Cardiac muscle cell (in vitro differentiated cells and primary cell): ENCODE measurements at places on chromosomes 7 and 10. TPM values are rescaled to one million over a fixed set of nuclear protein-coding genes. Genes with fewer than 3 reads are reported as not detected.
A peak's percentile ranks its signal among the peaks of the same experiment; 100 is the strongest.

- no peak overlapping the region for H3K27ac ChIP-seq
- H3K36me3 ChIP-seq = no peaks in the 10 kb centered on the region
- DNase-seq = no peak
- H3K4me1 ChIP-seq = peaks cover 17% of the 10 kb centered on the region
Measured at GRCh38 chr10:121696854-121697253, 98.6 kb upstream of the FGFR2 start.

DNA sequence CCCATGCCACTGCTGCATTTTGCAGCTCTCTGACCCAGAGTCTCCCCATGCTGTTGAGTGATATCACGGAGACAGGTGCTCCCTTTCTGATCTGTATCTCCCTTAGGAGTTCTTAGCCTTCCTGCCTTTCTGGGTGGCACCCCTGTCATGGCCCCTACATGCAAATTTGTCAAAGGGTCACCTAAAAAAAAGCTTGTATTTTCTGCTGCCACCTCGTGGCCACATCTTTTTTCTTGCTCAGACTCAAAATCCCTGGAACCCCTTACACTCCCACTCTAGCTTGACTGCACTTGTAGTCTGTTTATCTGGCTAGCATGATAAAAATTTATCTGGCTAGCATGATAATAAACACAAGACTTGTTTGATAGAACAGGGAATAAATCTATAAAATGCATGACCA is 809.1 kb downstream of the SORCS1 start:
- DNase-seq = peak; percentile 8
- H3K27me3 ChIP-seq = no peaks in the 10 kb centered on the region
- no peak overlapping the region for H3K4me3 ChIP-seq
- H3K27ac ChIP-seq = no peak overlapping the region
- H3K36me3 ChIP-seq = no peaks in the 10 kb centered on the region

DNA sequence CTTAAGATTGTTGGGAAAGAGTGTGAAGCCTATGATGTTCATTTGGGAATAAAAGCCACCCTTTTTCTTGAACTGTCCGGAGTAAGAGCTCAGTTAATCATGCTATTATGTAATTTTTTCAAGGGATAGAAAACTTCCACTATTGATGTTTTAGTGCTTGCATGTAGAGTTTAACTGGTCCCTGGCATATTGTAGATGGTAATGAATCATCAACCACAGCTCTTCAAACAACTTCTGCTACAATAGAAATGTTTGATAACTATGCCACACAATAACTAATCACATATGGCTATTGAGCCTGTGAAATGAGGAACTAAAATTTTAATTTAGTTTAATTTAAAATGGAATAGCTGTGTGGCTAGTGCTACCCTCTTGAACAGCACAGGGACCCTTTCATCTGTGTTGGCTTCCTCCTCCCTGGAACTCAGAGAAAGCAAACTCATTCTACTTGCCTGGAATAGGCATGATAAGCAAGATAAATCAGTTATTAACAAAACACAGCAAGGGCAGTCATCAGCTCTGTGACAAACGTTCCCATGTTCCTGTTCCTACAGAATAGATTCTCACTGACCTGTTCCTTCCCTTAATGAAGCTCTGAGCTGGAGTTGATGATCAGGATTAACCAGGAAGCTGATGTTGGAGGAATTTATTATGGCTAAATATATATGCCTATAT is 4.9 kb upstream of the SRI start:
- no peak overlapping the region for H3K4me3 ChIP-seq
- peaks cover 8% of the 10 kb centered on the region for H3K4me1 ChIP-seq
- no peaks in the 10 kb centered on the region for H3K36me3 ChIP-seq
- no peaks in the 10 kb centered on the region for H3K27me3 ChIP-seq
- peak; percentile 52 for DNase-seq

GRCh38 chr7:156962145-156962544 is 12.6 kb downstream of the NOM1 start:
- no peak overlapping the region for H3K27ac ChIP-seq
- no peak overlapping the region for H3K4me3 ChIP-seq
- H3K4me1 ChIP-seq = no peaks in the 10 kb centered on the region

DNA sequence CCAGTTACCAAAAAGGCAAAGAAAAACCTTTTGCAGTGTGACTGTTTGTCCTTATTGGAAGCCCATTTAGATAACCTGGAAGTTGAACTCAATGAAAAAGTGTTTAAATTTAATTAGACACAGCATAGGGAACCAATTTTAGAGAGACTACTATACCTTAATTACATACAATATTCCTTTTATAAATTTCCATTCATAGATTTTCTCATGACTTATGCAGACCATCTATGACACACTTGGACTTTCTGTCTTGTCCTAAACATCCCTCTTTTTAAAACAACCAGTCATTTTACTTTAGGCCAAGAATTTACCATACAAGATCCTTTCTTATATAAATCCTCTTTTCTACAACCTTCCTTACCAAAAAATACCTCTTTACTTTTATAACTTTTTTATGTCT is 61.6 kb downstream of the MTURN start:
- no peak for DNase-seq
- H3K36me3 ChIP-seq = no peaks in the 10 kb centered on the region
- no peaks in the 10 kb centered on the region for H3K4me1 ChIP-seq
- no peak overlapping the region for H3K4me3 ChIP-seq
- no peaks in the 10 kb centered on the region for H3K27me3 ChIP-seq

Gene FAM180A
- not detected in 2 replicates for total RNA-seq

GRCh38 chr10:60566096-60566495 is 176.4 kb upstream of the ANK3 start:
- H3K27me3 ChIP-seq = no peaks in the 10 kb centered on the region
- H3K4me3 ChIP-seq = no peak overlapping the region
- no peak overlapping the region for H3K27ac ChIP-seq

Gene WNT2
- total RNA-seq = 260 and 313 TPM in 2 replicates

Gene LHFPL3
- total RNA-seq = not detected in 2 replicates

DNA sequence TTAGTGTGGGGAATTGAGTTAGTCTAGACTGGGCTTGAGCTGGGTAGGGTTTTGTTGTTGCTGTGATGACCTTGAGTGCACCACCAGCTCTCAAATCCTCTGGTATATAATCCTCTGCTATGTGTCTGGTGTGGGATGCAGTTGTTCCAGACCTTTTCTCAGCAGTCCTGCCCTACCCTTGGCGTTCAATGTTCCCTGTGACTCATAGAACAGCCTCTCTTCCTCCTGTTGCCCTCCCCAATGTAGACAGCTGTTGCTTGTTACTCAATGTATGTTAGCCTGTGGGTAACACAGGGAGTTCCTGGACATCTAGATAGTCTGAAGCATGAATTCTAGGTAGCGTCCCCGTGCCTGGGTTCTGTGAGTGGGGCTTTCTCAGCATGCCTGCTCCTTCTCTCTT is 19.8 kb downstream of the ACBD7 start:
- no peaks in the 10 kb centered on the region for H3K36me3 ChIP-seq
- no peaks in the 10 kb centered on the region for H3K4me1 ChIP-seq
- H3K4me3 ChIP-seq = no peak overlapping the region
- DNase-seq = peak; percentile 82
- no peaks in the 10 kb centered on the region for H3K27me3 ChIP-seq

Gene SPACDR
- 0.28 and 1.6 TPM in 2 replicates for total RNA-seq

- H3K27me3 ChIP-seq = no peaks in the 10 kb centered on the region
- H3K4me1 ChIP-seq = no peaks in the 10 kb centered on the region
- no peak overlapping the region for H3K4me3 ChIP-seq
- no peak for DNase-seq
- no peak overlapping the region for H3K27ac ChIP-seq
Measured at GRCh38 chr7:87448388-87448787, 27.1 kb downstream of the ABCB4 start.

Gene EGFR
- 0.57 and 1.3 TPM in 2 replicates for total RNA-seq

DNA sequence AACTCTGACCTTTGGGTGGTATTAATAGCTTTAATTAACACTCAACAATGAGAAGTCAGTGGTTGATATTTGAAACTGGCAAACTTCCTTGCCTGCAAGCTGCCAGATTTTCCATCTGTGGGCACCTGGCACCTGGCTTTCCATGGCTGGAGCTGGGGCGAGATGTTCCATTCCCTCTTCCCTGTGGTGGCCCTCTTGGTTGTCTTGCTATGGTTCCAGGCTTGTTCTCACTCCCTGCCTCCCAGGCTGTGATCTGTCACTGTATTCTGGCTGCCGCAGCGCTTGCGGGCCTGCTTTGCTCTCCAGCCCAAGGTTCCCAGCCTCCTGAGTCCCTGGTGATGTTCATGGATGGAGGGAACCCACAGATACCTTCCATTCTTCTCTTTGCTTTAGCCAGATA is 201.0 kb downstream of the FRMD4A start:
- DNase-seq = no peak
- no peak overlapping the region for H3K27ac ChIP-seq
- no peaks in the 10 kb centered on the region for H3K27me3 ChIP-seq
- H3K4me1 ChIP-seq = no peaks in the 10 kb centered on the region
- no peaks in the 10 kb centered on the region for H3K36me3 ChIP-seq
- no peak overlapping the region for H3K4me3 ChIP-seq

Gene RPEL1
- not detected in 2 replicates for total RNA-seq

- H3K36me3 ChIP-seq = no peaks in the 10 kb centered on the region
- H3K4me3 ChIP-seq = no peak overlapping the region
- no peak overlapping the region for H3K27ac ChIP-seq
- peak; percentile 48 for DNase-seq
- no peaks in the 10 kb centered on the region for H3K27me3 ChIP-seq
Measured at GRCh38 chr10:31749981-31750840, 178.4 kb downstream of the ARHGAP12 start.

GRCh38 chr7:39300276-39300675 is 265.9 kb upstream of the YAE1 start:
- H3K27me3 ChIP-seq = no peaks in the 10 kb centered on the region
- H3K36me3 ChIP-seq = no peaks in the 10 kb centered on the region
- H3K27ac ChIP-seq = no peak overlapping the region
- DNase-seq = no peak

Gene ADRA2A
- 0.11 and 0.24 TPM in 2 replicates for total RNA-seq

GRCh38 chr7:129843365-129843898 is 109.3 kb downstream of the UBE2H start:
- H3K27ac ChIP-seq = peak overlapping the region; percentile 56
- peaks cover 8% of the 10 kb centered on the region for H3K4me1 ChIP-seq
- peaks cover 4% of the 10 kb centered on the region for H3K36me3 ChIP-seq
- DNase-seq = no peak

GRCh38 chr10:42637648-42638054 is 719 bp downstream of the ZNF33B start:
- H3K36me3 ChIP-seq = peaks cover 3% of the 10 kb centered on the region
- no peak for DNase-seq
- peak overlapping the region; percentile 96 for H3K27ac ChIP-seq
- no peaks in the 10 kb centered on the region for H3K4me1 ChIP-seq
- no peaks in the 10 kb centered on the region for H3K27me3 ChIP-seq

GRCh38 chr7:117186218-117187010 is 136.4 kb downstream of the WNT2 start:
- DNase-seq = no peak
- no peak overlapping the region for H3K27ac ChIP-seq
- no peaks in the 10 kb centered on the region for H3K27me3 ChIP-seq

GRCh38 chr10:84140036-84140379 is 699 bp downstream of the GHITM start:
- H3K27me3 ChIP-seq = peaks cover 9% of the 10 kb centered on the region
- peak; percentile 9 for DNase-seq
- peaks cover 7% of the 10 kb centered on the region for H3K4me1 ChIP-seq

Gene SOSTDC1
- 0.85 and 1.7 TPM in 2 replicates for total RNA-seq

- DNase-seq = no peak
- no peaks in the 10 kb centered on the region for H3K4me1 ChIP-seq
- no peaks in the 10 kb centered on the region for H3K36me3 ChIP-seq
- H3K4me3 ChIP-seq = no peak overlapping the region
- H3K27me3 ChIP-seq = peaks cover 4% of the 10 kb centered on the region
Measured at GRCh38 chr7:68720697-68721096, 877.6 kb upstream of the AUTS2 start.

Gene SDK1
- 9.1 and 16.5 TPM in 2 replicates for total RNA-seq

GRCh38 chr10:12186323-12186722 is 9.4 kb downstream of the NUDT5 start:
- H3K4me3 ChIP-seq = no peak overlapping the region
- H3K27me3 ChIP-seq = no peaks in the 10 kb centered on the region
- no peak for DNase-seq
- peaks cover 17% of the 10 kb centered on the region for H3K36me3 ChIP-seq

DNA sequence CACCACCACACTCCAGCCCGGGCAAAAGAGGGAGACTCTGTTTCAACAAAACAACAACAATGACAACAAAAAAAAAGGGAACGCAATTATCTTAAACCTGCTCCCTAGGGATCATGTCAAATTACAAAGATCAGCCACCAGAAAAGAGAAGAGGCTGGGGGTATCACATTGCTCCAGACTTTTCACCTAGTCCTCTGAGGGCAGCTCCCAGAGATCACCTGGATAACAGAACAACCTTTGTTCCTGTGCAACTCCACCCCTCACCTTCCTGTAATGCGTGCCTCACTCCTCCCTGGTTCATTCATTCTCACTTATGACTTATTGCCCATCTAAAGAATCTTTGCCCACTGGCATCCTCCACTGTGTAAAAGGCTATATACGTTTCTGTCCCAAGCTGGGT is 31.8 kb downstream of the SVOPL start:
- peaks cover 30% of the 10 kb centered on the region for H3K4me1 ChIP-seq
- H3K36me3 ChIP-seq = no peaks in the 10 kb centered on the region
- no peak overlapping the region for H3K27ac ChIP-seq

DNA sequence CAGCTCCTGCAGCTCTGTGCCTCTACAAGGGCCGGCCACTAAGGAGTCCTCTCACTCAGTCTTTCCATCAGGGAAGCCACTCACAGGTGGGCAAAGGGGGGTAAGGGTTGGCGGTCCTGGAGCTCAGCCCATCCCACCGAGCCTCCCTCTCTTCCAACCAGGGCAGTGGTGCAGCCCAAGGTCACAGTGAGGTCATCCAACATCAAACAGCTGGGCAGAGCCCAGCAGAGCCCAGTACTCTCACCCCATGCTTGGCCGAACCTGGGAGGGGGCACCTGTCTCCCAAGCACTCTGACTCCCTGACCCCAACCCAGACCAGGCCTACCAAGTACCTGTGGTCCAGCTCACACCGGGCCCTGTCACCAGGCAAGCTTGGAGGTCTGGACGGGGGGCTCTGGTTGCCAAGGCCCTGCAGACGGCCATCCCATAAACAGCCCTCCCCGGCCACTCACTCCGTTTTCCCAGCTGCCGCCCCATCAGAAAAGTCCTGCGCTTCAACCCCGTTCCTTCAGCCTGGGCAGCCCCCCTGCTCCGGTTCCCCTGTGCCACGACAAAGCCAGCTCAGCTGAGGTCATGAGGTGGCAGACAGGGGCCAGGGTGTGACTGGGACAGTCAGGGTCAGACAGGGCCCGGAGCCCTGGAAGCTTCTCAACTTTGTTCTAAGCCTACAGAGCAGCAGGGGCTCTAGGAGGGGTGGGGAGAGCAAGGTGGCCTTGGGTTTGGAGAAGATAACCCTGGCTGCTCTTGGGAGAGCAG is 27.5 kb downstream of the PDGFA start:
- H3K27me3 ChIP-seq = no peaks in the 10 kb centered on the region
- no peak for DNase-seq
- H3K27ac ChIP-seq = no peak overlapping the region
- no peak overlapping the region for H3K4me3 ChIP-seq

Gene CPXM2
- 0.39 and 1.2 TPM in 2 replicates for total RNA-seq

Gene CELF2
- 51.3 and 82.7 TPM in 2 replicates for total RNA-seq

GRCh38 chr10:120077707-120078492 is 185.4 kb downstream of the SEC23IP start:
- no peak for DNase-seq
- no peaks in the 10 kb centered on the region for H3K36me3 ChIP-seq
- H3K27ac ChIP-seq = no peak overlapping the region
- no peak overlapping the region for H3K4me3 ChIP-seq
- no peaks in the 10 kb centered on the region for H3K4me1 ChIP-seq

GRCh38 chr10:16527452-16527851 is 5.8 kb upstream of the C1QL3 start:
- no peak overlapping the region for H3K27ac ChIP-seq
- DNase-seq = no peak
- H3K4me1 ChIP-seq = peaks cover 4% of the 10 kb centered on the region
- no peaks in the 10 kb centered on the region for H3K36me3 ChIP-seq
